ENCODE measurements at places on chromosomes 12 and 14.

DNA sequence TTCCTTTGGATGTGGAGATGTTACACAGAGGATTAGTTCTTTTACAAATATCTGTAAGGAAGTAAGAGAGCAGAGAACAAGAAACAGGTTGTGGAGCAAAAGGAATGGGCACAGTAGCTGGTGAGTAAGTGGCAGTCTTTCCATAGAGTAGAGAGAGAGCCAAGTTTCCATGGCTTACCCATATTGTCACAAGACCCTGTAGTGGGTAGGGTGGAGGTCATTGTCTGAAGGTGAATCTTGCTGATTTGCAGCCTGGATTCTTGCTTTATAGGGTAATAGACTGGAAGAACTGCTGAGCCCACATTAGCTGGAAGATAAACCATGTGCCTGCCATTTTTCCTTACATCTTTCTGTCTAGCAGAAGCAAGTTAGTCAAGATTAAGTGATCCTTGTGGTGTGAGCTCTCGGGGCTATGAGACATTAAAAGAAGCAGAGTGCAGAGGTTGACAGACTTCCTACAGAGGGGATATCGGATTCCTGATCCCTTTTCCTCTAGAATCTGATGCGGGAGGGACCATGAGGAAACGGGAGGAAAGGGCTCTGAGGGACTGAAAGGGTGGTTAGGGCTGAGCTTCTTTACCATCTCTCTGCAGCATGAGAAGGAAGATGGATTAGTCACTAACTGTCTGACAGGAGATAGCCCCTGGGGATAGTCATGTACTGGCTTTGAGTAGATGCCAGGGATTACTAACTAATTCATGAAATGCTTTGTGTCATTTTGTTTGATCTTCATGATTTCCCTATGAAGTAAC lies 44.0 kb upstream of the LRTM2 start:
- DNase-seq: no peak

DNA sequence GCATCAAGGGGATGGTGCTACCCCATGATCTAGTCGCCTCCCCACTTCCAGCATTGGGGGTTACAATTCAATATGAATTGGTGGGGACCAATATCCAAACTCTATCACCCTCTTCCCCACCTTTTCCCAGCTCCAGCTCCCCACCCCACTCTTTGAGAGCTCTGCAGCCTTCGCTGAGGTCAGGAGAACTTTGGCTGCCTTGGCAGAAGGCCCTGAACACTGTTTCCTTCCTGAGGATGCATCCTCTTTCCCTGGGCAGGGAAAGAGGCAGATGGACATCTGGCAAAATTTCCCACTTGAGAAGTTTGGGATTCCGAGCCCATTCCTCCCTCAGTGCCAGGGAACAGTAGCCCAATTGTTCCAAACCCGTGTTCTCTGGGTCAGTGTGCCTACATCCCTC lies 169.1 kb downstream of the TSPAN9 start:
- DNase-seq: no peak

- no peak for DNase-seq
Measured at GRCh38 chr12:2858334-2858733, 1.5 kb upstream of the TEX52 start.

DNA sequence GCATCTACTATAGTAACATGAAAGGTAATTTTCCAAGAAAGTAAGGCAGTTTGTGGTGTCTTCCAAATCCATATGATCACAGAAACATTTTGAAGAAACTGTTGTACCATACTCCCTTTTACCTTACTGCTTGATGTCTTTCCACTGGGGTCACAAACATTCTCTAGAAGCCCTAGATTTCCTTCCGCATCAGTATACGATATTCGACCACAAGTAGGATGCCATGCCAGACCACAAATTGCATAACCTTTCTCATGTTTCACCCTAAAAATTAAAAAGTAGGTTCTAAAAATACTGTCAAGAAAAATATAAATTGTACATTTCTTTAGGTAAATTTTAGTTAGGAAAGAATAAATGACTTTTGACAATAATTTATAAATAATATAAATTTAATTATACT lies 26.5 kb downstream of the WDHD1 start:
- no peak for DNase-seq

DNA sequence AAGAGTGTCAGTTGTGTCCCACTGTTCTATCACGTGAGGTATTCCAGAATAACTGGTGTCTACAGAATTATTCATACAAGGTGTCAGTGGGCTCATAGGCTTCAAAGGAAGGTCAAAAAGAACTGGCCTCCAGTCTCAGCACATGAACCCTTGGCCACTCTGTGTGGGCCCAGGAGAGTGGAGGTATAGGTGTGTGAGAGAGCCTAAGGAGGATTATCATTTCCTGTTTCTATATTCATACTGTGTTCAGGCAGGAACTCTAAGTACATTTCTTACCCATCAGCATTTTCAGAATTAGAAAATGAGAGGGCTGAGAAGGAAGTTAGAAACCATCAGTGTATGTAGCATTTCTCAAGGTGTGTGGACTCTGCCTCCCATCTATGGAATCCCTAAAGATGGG lies 87.0 kb downstream of the BTG1 start:
- no peak for DNase-seq

- DNase-seq: no peak
Measured at GRCh38 chr12:88057994-88058718, 29.0 kb upstream of the C12orf50 start.

- no peak for DNase-seq
Measured at GRCh38 chr12:79055926-79056674, 191.5 kb downstream of the SYT1 start.

GRCh38 chr14:75049136-75049535 lies 2.1 kb downstream of the MLH3 start:
- no peak for DNase-seq

DNA sequence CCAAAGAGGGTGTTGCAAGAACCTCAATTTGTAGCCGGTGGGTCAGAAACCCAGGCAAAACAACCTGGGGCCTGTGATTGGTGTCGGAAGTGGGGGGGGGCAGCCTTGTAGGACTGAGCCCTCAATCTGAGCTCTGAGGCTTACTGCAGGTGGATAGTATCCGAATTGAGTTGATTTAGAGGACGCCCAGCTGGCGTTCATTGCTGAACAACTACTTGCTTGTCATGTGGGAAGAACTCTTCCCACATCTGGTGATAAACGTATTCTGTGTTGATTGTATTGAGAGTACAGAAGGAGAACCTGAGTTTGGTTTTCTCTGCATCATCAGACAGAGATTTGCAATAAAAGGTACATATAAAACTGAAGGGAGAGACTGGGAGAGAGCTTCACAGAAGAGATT lies 5.1 kb downstream of the ANO6 start:
- DNase-seq: no peak

GRCh38 chr12:15173142-15173541 lies 48.1 kb downstream of the RERG start:
- no peak for DNase-seq

DNA sequence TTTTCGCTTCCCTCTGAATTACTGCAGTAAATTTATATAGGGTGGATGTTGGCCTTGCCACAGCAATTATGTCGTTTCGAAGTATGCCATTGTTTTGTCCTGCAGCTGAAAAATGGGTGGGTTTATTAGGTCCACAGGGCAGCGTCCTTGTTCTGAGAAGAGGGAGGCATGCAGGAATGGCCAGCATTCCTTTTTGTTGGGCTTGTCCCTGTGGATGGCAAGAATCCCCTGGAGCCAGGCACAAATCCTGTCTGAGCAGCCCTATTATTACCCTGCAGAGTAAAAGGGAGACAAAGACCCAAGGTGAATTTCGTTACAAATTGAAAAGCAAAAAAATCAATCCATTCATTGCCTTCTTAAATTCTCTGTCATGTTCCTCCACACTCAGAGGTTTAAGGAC lies 88.1 kb downstream of the CHST11 start:
- no peak for DNase-seq

DNA sequence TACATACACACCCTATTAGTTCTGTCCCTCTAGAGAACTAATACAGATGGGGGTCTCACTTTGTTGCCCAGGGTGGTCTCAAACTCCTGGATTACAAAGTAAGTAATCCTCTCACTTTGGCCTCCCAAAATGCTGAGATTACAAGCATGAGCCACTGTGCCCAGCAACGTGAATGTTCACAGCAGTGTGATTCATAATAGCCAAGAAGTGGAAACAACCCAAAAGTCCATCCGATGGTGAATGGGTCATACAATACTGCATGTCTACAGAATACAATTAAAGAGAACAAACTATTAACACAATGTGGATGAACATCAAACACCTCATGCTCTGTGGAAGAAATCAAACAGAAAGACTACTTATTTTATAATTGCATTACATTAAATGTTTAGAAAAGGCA lies 57.3 kb upstream of the SYNE2 start:
- no peak for DNase-seq

- DNase-seq: peak; percentile 27
Measured at GRCh38 chr12:104720339-104721038, 237.6 kb downstream of the SLC41A2 start.

- DNase-seq: no peak
Measured at GRCh38 chr14:55713486-55713885, 133.5 kb downstream of the KTN1 start.

GRCh38 chr12:55715169-55715764 lies 579 bp upstream of the BLOC1S1 start:
- DNase-seq: no peak

DNA sequence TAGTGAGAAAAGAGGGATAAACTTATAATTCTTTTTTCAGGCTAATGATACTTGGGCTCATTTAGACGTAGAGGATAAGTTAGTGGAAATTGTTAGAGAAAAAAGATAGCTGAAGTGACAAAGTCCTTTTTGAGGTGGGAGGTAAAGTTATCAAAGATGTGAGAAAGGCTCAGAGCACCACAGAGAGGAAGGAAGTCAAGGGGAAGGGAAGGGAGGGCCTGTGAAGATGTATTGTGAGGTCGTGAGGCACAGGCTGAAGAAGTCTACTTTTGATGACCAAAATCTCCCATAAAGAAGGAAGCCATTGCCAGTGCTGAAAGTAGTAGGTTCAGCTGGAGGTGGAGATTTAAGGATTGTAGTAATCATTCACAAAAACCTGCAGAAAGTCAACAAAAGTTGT lies 19.4 kb upstream of the PTGDR start:
- DNase-seq: no peak

DNA sequence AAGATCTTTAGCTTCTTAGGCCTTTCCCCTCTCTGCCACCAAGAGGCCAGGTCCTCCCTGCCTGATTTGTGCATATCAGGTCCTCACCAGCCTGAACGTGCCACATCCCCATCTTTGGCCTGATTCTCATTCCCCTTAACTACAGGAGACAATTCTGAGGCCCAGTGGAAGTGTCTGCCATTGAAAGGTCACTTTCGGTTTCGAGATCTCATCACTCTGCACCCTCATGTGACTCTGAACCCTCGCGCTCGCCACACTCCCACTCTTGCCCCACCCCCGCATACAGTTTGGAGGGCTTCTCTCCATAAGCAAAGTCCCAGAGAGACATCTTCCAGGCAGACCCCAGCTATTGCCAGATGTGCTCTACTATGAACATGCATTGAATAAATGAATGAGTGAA lies 189.0 kb downstream of the NTF3 start:
- no peak for DNase-seq

DNA sequence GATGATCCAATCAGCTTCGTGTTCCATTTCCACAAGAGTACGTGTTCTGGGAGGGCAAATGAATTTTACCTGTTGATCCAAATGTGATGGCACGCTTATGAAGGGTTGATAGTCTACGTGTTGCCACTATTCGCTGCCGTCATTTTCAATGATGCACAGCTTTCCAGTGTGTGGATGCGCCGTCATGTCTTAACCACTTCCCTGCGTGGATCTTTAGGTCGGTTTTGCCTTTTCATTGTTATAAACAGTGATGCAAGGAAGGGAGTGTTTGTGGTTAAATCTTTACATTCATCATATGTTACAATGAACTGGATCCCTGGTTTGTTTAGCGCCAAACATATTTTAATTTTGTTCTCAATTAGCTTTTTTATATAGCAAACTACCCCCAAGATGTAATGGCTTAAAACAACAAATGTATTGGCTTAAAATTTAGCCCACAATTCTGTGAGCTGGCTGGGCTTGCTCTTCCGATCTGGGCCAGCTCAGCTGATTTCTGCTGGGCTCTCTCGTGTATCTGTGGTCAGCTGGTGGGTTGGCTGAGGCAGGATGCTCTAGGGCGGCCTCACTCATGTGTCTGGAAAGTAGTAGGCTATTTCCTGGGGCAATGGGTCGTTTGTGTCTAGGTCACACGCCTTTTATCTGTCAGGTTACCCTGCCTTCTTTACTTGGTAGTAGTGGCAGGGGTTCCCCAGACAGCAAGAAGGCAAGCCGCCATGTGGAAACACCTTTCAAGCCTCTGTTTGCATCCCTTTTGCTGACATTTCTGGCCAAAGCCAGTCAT lies 176.7 kb downstream of the CRADD start:
- DNase-seq: no peak

DNA sequence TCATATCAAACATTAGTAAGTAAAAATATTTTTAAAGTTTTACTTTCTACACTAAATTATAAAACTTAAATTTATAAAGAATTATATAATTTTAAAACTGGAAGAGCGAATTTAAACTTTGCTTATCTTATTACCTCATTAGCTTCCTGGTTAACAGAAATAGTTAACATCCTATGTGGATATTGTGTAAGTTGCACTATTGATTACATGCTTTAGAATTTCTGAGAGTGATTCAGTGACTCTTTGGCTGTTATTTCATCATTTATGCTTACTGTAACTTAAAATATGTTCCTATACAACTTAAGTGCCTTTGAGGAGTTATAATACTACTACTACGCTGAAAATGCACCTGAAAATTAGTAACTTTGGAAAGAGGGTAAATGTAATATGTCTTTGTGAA lies 101.4 kb downstream of the FOXA1 start:
- DNase-seq: no peak

GRCh38 chr12:130486146-130486435 lies 148.4 kb downstream of the PIWIL1 start:
- DNase-seq: no peak

GRCh38 chr14:89298056-89298834 lies 118.8 kb downstream of the FOXN3 start:
- DNase-seq: no peak

DNA sequence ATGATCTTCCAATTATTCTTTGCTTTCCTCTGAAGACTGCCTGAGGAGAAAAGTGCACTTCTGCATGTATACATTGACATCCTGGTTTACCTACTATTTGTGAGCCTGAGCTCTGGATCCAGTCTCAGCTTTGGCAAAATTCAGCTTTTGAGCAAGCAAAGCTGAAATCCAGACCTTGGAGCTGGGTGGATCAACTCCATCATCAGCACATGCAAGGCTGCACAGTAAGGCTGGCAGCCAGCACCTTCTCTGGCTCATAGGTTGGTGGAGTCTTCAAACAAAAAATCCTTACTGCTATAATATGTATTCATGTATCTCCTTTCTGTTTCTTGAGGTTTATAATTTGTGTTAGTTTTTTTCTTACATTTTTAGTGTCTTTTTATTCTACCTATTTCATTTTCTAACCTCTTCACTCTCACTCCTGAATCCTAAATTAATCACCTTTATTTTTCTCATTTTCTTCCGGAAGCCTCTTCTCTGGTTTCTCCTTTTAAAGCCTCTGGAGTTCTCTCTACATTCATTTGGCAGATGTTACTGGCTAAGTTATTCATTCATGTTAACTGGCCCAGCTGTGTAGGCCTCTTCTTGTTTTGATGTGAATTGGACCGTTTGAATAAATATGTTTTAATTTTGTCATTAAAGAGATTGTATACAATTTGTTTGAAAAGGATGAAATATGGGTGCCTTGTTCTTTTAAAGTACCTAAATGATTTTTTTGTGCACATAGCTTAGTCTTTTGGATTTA lies 224.8 kb downstream of the DACT1 start:
- DNase-seq: no peak

All from stimulated activated CD4-positive, alpha-beta T cell treated with anti-CD3 and anti-CD28 coated beads, Interleukin-4, amount 100 ng/mL, for 48 hours (primary cell).